ENCODE measurements at places on chromosomes 1 and 21.

GRCh38 chr1:102799496-102799895 lies 308.8 kb downstream of the COL11A1 start:
- DNase-seq = no peak

DNA sequence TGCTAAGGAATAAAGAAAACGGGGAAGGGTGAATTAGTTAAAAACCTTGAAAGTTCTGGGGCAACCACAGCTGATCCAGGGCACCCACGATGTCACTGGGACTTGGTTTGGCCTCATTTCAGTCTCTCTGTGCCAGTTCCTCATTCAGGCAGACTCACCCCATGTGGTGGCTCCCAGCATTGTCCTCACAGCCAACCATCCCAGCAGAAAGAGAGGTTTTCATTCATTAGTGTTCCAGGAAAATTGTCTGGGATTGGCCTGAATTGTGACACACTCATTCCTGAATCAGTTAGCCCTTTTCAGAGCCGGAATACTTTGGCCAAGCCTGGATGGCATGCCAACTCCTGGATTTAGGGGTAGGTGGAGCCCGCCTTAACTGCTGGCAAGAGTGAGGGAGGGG lies 367.7 kb downstream of the PRDM2 start:
- DNase-seq = no peak

GRCh38 chr1:11559591-11559970 lies 80.6 kb downstream of the DISP3 start:
- no peak for DNase-seq

DNA sequence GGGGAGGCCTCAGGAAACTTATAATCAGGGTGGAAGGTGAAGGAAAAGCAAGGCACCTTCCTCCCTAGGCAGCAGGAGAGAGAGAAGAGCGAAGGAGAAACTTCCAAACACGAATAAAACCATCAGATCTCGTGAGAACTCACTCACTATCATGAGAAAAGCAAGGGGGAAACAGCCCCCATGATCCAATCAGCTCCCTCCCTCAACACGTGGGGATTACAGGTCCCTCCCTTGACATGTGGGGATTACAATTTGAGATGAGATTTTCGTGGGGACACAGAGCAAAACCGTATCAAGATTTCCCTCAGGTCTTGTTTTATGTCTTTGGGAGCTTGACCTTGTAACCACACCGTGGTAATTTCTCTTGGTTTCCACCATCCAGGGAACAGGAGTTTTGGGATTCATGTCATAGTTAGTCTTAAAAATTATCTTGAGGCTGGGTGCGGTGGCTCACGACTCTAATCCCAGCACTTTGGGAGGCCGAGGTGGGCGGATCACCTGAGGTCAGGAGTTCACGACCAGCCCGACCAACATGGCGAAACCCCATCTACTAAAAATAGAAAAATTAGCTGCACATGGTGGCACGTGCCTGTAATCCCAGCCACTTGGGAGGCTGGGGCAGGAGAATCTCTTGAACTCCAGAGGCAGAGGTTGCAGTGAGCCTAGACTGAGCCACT lies 47.2 kb upstream of the NBPF3 start:
- no peak for DNase-seq

DNA sequence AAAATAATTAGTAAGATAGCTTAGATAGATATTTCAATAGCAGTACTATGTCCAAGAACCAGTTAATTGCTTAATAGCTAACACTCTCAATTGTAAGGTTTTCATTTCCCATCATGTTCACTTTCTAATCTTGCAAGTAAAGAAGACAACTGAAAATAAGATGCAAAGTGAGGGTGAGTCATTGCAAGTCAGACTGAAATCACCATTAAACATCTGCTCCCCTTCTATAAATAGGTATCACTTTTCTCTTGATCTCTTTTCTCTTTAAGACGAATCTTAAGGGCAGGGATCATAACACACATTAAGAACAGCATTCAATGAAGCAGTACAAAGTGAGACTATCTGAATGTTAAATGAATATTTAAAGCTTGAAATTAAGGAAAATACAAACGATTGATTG lies 40.4 kb downstream of the UBR4 start:
- no peak for DNase-seq

- no peak for DNase-seq
Measured at GRCh38 chr1:198741744-198742143, 102.9 kb downstream of the PTPRC start.
